NCI-H146 (cell line): ENCODE measurements at places on chromosomes 2 and 18.
A peak's percentile ranks its signal among the peaks of the same experiment; 100 is the strongest.

- no peak for DNase-seq
These were observed 82.5 kb upstream of the STPG4 start for GRCh38 chr2:47237375-47238334.

DNA sequence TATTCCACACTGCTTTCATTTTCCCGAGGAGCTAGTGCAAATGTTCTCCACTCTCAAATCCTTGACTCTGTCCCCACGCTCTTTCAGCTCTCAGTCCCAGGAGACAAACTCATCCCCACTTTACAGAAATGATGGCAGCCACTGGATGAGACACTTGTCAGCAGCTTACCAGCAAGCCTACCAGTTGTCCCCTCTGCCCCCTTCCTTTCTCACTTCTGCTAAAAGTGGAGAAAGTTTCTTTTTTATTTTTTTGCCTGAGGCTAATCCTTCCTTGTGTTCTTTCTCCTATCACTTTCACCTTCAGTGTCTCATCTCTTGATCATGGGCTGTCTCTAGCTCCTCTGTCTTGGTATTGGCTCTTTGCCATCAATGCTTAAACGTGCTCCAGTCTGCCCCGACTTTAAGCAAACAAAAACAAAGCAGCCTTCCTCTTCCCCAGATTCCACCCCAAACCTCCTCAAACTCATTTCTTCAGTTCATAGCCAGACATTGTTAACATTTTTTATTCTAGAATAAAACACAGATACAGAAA, 64.5 kb downstream of the TTC32 start:
- no peak for DNase-seq

GRCh38 chr18:24031318-24031717, 16.8 kb downstream of the TTC39C start:
- no peak for DNase-seq

GRCh38 chr2:235639885-235640284, 146.0 kb downstream of the AGAP1 start:
- no peak for DNase-seq

- no peak for DNase-seq
These were observed 15.1 kb downstream of the COBLL1 start for GRCh38 chr2:164826293-164827243.

DNA sequence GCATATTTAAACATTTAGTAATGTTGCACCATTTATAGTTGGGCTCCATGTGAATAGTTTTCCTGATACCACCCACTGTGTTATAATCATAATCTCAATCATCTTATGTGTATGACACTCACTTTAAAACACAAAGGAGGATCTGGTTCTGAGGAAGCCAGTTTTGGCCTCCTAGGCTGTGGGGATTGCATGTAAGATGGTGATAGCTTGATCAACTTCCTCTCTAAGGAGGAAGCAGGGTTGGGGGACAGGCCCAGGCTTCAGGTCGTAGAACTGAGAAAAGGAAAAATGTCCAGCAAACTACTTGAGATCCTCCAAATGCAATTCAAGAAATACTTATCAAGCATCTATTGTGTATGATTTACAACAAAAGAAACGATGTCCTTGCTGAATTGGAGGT, 4.9 kb upstream of the PPM1B start:
- no peak for DNase-seq

DNA sequence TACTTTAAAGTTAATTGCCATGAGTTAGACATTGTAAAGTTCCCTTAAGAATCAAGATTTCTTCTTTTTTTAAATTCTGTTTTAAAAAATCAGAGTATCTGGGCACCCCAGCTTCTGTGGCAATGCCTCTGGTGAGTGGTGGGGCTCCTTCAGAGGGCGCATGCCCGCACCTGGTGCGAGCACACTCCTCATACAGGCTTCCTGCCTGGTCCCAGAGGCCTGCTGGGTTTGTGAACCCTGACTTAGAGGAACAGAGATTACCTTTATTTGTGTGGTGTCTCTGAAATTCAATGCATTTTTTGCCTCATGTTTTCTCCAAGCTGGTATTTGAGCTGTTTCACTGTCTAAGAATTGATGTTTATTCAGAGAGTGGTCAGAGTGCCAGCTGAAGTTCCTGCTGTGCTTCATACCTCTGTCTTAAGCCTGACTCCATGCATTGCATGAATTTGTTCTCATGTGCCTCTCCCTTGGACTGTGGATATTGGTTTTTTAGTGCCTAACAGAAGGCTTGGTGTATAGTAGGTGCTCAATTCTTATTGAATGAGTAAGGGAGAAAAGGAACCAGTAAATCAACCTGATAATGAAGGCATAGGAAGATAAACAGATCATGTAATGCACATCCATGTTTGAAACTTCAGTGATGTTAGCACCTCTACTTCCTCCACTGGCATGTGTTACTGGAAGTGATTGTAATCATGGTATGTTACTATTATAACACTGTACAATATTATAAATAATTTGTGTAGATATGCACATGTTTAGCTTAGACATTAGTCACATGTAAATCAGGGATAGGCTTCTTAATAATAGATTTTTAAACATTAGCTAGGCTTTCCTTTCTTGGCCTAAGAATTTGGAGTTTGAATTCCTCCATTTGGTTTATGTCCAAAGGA, 29.0 kb downstream of the PHLPP1 start:
- DNase-seq: peak; percentile 19

- no peak for DNase-seq
These were observed 3.4 kb downstream of the IRS1 start for GRCh38 chr2:226796012-226796839.

DNA sequence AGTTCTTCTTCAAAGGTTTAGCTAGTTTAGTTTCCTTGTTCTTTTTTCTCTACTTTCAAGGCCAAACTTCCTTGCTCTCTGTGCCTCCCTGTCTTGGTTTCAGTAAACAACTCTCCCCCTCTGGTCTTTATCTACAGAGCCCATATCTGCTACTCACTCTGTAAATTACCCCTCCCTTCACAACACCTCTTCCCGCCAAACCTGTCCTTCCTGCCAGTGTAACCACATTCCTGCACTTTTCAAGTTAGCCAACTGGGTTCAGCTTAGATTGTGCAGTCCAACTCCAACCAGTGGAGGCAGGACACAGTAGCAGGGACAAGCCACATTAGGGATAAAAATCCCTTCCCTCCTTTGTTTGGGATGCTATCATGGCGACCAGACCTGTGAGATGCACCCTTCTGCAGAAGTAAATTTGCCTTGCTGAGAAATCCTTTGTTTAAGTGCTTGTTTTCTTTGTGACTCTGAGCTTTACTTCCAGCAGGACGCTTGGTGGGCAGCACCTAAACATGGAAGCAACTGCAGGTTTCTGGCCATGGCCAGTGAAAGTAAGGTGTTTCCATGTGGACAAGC, 706.0 kb downstream of the KCNJ3 start:
- no peak for DNase-seq

GRCh38 chr2:108909275-108909823, 79.7 kb downstream of the EDAR start:
- DNase-seq: no peak
